ENCODE measurements at places on chromosomes 7 and 10. TPM values are rescaled to one million over a fixed set of nuclear protein-coding genes. Genes with fewer than 3 reads are reported as not detected.
A peak's percentile ranks its signal among the peaks of the same experiment; 100 is the strongest.

TMEM130 gene
- total RNA-seq, result 0.15 TPM

GJD4 gene
- 0.29 TPM for total RNA-seq

PAOX gene
- total RNA-seq, result 9.7 TPM

GRCh38 chr7:91405092-91405788, 141.0 kb downstream of the FZD1 start:
- no peak overlapping the region for H3K4me3 ChIP-seq
- peaks cover 15% of the 10 kb centered on the region for H3K27me3 ChIP-seq
- no peak for DNase-seq
- H3K4me1 ChIP-seq, result no peaks in the 10 kb centered on the region
- no peak overlapping the region for H3K27ac ChIP-seq

FXYD4 gene
- total RNA-seq, result 0.97 TPM

DNA sequence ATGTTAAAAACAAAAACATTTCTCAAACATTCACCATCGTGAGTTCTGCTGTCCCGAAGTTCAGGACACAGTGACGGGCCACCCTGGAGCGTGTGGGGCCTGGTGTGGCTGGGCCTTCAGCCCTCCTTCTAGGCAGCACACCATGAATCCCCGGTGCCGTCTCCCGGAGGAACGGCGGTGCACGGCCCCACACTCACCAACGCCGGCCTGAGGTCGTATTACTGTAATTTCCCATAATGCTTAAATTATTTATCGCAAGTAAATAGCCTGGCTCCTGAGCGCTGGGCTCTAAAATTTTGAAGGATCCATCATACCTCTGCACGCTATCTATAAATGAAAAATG, 1.4 kb downstream of the STK32C start:
- peaks cover 54% of the 10 kb centered on the region for H3K27me3 ChIP-seq
- H3K27ac ChIP-seq, result no peak overlapping the region
- H3K36me3 ChIP-seq, result no peaks in the 10 kb centered on the region
- H3K4me1 ChIP-seq, result no peaks in the 10 kb centered on the region
- no peak for DNase-seq
- no peak overlapping the region for H3K4me3 ChIP-seq

DNA sequence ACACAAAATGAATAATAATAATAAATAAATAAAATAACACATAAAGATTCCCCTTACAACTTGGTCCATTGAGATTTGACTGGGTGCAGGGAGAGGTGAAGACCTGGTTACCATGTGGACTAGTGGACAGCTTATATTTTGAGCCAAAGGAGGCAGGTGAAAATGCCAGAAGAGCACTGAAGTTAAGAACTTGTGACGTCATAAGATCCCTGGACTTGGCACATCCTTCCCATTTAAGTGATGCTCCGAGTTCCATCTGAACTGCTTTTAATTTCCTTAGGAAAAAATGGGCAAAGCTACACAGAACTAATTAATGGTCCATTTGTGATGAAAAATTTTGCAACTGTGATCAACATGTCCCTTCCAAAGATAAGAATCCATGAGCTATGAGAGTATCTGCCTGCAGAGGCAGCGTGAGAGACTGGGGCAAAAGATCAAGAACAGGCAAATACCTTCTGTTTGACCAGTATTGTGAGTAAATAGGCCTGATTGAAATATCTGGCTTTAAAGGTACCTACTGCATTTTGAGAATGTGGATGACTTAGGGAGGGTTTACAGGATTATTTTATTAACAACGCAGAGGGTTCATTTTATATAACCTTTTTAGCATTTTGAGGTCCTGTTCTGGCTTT, 101.2 kb upstream of the POT1 start:
- no peaks in the 10 kb centered on the region for H3K36me3 ChIP-seq
- no peak overlapping the region for H3K27ac ChIP-seq
- no peak overlapping the region for H3K4me3 ChIP-seq
- DNase-seq, result no peak
- no peaks in the 10 kb centered on the region for H3K27me3 ChIP-seq
- H3K4me1 ChIP-seq, result no peaks in the 10 kb centered on the region

GRCh38 chr7:29033584-29033983, 75.5 kb upstream of the TRIL start:
- no peak for DNase-seq
- no peak overlapping the region for H3K4me3 ChIP-seq
- no peaks in the 10 kb centered on the region for H3K27me3 ChIP-seq

DNA sequence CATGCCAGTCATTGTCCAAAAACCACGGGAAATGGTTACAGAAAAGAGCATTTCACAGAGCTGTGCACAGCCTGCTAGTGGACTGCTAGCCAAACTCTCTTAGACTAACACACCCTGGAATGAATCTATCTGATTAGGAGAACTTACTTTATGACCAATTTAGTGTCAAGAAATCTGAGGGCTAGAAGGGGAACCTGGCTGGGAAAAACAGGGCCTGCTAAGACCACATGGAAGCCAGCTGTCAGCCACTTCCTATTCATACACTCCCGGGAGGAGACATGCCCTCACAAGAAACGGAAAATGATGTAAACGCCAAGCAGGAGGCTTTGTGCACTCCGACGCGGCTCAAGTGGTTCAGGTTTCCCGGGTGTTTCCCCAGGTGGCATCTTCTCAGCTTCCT, 54.8 kb downstream of the MPP7 start:
- H3K4me1 ChIP-seq, result no peaks in the 10 kb centered on the region
- H3K27me3 ChIP-seq, result no peaks in the 10 kb centered on the region
- no peak for DNase-seq
- no peaks in the 10 kb centered on the region for H3K36me3 ChIP-seq
- no peak overlapping the region for H3K27ac ChIP-seq

LEP gene
- not detected for total RNA-seq

DNAH11 gene
- 0.80 TPM for total RNA-seq

- peaks cover 7% of the 10 kb centered on the region for H3K4me1 ChIP-seq
- H3K27me3 ChIP-seq, result no peaks in the 10 kb centered on the region
- no peaks in the 10 kb centered on the region for H3K36me3 ChIP-seq
- H3K4me3 ChIP-seq, result no peak overlapping the region
- H3K27ac ChIP-seq, result no peak overlapping the region
- DNase-seq, result no peak
Observed at GRCh38 chr7:22718911-22719420, 8.0 kb upstream of the IL6 start.

- no peak overlapping the region for H3K4me3 ChIP-seq
- DNase-seq, result no peak
- H3K4me1 ChIP-seq, result peaks cover 6% of the 10 kb centered on the region
Observed at GRCh38 chr7:84482476-84482875, 287.9 kb upstream of the SEMA3A start.

FRMD4A gene
- total RNA-seq, result 20.1 TPM

GPRIN2 gene
- 26.0 TPM for total RNA-seq

DNA sequence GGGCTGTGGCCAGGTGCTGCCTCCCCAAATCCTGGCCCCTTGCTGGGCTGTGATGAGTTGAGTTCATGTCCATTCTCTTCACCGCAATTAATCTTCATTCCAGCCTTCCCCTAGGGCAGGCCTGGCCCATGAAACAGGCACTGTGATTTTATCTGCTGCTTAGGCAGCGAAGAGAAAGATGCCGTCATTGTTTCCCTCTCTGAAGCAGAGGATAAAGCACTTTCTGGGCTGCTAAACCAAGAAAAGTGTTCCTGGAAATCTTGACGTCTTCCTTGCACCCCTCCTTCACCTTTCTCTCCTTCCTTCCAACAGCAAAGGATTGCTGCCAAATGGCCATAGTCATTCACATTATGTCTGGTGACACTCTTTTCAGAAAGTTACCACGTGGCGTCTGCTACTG, 265.9 kb downstream of the ZEB1 start:
- H3K4me3 ChIP-seq, result no peak overlapping the region
- no peaks in the 10 kb centered on the region for H3K4me1 ChIP-seq
- no peaks in the 10 kb centered on the region for H3K36me3 ChIP-seq
- no peak overlapping the region for H3K27ac ChIP-seq
- DNase-seq, result no peak

DNA sequence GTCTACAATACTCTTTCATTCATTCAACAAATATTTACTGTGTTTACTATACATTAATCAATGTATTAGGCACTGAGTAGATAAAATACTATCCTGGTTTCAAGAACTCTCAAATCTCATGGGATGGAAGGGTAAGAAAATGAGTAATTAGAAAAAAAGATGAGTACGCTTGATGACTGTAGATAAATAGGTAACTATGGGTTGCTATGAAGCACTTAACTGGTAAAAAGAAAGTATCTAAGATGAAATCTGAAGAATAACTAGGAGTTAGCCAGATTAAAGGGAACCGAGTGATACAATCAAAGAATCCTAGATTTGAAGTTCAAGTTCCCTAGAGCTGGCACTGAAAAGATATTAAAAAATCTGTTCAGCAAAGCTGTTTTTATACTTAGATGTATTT, 62.1 kb downstream of the IQUB start:
- no peaks in the 10 kb centered on the region for H3K4me1 ChIP-seq
- no peak for DNase-seq
- no peak overlapping the region for H3K4me3 ChIP-seq
- H3K27me3 ChIP-seq, result no peaks in the 10 kb centered on the region

GRCh38 chr7:28853150-28853549, 105.0 kb downstream of the TRIL start:
- peak overlapping the region; percentile 81 for H3K4me3 ChIP-seq
- H3K4me1 ChIP-seq, result no peaks in the 10 kb centered on the region
- no peaks in the 10 kb centered on the region for H3K36me3 ChIP-seq
- DNase-seq, result no peak
- H3K27ac ChIP-seq, result no peak overlapping the region

GRCh38 chr7:33669251-33669670, 236.1 kb upstream of the BMPER start:
- H3K4me1 ChIP-seq, result peaks cover 2% of the 10 kb centered on the region
- DNase-seq, result no peak
- H3K27ac ChIP-seq, result no peak overlapping the region
- no peak overlapping the region for H3K4me3 ChIP-seq
- no peaks in the 10 kb centered on the region for H3K36me3 ChIP-seq

- H3K36me3 ChIP-seq, result peaks cover 15% of the 10 kb centered on the region
- DNase-seq, result no peak
- H3K4me3 ChIP-seq, result no peak overlapping the region
- no peak overlapping the region for H3K27ac ChIP-seq
- no peaks in the 10 kb centered on the region for H3K27me3 ChIP-seq
Observed at GRCh38 chr7:75938921-75939320, 24.0 kb downstream of the POR start.

GRCh38 chr10:92575961-92576360, 2.1 kb upstream of the IDE start:
- no peaks in the 10 kb centered on the region for H3K27me3 ChIP-seq
- no peak overlapping the region for H3K4me3 ChIP-seq
- no peak for DNase-seq
- no peaks in the 10 kb centered on the region for H3K4me1 ChIP-seq
- no peaks in the 10 kb centered on the region for H3K36me3 ChIP-seq

ZNF365 gene
- 0.07 TPM for total RNA-seq

GRCh38 chr7:115221456-115221855, 299.6 kb downstream of the MDFIC start:
- H3K27me3 ChIP-seq, result peaks cover 10% of the 10 kb centered on the region
- H3K36me3 ChIP-seq, result no peaks in the 10 kb centered on the region
- no peak for DNase-seq
- H3K4me3 ChIP-seq, result no peak overlapping the region
- H3K4me1 ChIP-seq, result no peaks in the 10 kb centered on the region

GRID2IP gene
- total RNA-seq, result 1.9 TPM

DNA sequence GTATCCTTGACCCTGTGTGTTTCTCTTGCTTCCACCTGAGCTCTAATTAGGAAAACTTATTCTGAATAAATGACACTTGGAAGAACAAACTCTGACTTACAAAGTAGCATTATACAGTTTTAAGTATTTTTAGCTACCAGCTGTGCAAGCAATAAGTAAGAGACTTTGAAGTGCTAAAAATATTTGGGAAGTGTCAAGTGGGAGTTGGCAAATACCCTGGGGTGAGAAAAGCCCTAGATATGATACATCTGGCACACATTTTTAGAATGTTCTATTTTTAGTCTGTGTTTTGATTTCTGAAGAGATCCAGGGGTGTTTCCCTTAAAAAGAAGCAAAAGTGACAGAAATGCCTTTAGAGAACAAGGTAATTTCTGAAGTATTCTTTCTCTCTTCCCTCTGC, 132.7 kb upstream of the TEX47 start:
- H3K4me1 ChIP-seq, result peaks cover 6% of the 10 kb centered on the region
- no peak overlapping the region for H3K27ac ChIP-seq
- H3K27me3 ChIP-seq, result no peaks in the 10 kb centered on the region
- no peak overlapping the region for H3K4me3 ChIP-seq

UTF1 gene
- total RNA-seq, result not detected

GRCh38 chr7:112327566-112327965, 121.1 kb downstream of the ZNF277 start:
- no peaks in the 10 kb centered on the region for H3K27me3 ChIP-seq
- H3K4me3 ChIP-seq, result no peak overlapping the region
- H3K4me1 ChIP-seq, result no peaks in the 10 kb centered on the region
- H3K27ac ChIP-seq, result no peak overlapping the region

GRCh38 chr7:47478017-47478344, 103.9 kb downstream of the TNS3 start:
- H3K36me3 ChIP-seq, result peaks cover 3% of the 10 kb centered on the region
- no peaks in the 10 kb centered on the region for H3K27me3 ChIP-seq
- no peak for DNase-seq
- no peak overlapping the region for H3K4me3 ChIP-seq
- H3K27ac ChIP-seq, result no peak overlapping the region

GLI3 gene
- total RNA-seq, result 2.7 TPM

OR6V1 gene
- not detected for total RNA-seq

- H3K27ac ChIP-seq, result no peak overlapping the region
- peaks cover 42% of the 10 kb centered on the region for H3K27me3 ChIP-seq
- DNase-seq, result no peak
- H3K4me1 ChIP-seq, result peaks cover 3% of the 10 kb centered on the region
- no peak overlapping the region for H3K4me3 ChIP-seq
- H3K36me3 ChIP-seq, result no peaks in the 10 kb centered on the region
Observed at GRCh38 chr7:91420606-91421005, 156.4 kb downstream of the FZD1 start.

GRCh38 chr7:19001854-19002253, 115.6 kb downstream of the TWIST1 start:
- DNase-seq, result no peak
- H3K36me3 ChIP-seq, result no peaks in the 10 kb centered on the region
- no peaks in the 10 kb centered on the region for H3K27me3 ChIP-seq
- no peak overlapping the region for H3K4me3 ChIP-seq

DNA sequence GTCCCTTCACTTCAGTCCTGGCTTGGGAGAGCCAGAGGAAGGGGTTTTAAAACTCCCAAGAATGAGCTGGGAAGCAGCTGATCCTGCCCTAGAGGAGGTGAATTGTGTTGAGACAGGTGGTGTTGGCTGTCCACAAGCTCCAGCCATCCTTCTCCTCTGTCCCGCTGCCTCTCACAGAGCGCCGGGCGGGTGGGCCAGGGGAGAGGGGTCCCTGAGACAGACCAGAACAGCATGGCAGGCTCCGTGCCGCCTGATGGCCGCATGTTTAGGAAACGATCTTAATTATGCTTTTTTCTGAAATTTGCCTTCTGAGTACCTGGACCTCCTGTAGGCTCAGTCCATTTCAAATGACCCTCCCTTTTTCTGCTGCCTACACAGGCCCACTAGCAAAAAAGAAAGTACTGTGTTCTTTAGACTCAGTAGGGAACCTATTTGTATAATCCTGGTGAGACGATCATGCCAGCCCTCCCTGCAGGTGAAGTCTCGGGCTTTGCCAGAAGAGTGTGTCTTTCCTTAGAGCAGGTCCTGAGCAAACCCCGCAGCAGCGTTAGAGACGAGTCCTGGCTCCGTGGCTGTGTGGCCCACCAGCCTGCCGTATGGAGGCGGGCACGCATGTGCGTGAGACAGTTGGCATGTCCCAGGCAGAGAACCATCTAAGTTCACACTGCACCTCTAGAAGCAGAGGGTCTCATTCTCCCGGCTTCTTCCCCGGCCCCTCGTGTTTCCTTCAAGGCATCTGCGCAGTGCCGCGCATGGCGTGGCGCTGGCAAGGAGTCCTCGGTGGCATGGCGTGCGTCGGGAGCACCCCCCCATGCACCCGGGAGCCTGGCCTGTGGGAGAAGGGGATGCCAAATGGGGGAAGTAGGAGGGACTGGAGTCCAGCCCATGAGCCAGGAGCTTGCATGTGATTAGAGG, 26.3 kb upstream of the PWWP2B start:
- H3K4me3 ChIP-seq, result no peak overlapping the region
- no peaks in the 10 kb centered on the region for H3K27me3 ChIP-seq
- DNase-seq, result no peak
- no peak overlapping the region for H3K27ac ChIP-seq
